ENCODE measurements at places on chromosomes 3 and 15.

DNA sequence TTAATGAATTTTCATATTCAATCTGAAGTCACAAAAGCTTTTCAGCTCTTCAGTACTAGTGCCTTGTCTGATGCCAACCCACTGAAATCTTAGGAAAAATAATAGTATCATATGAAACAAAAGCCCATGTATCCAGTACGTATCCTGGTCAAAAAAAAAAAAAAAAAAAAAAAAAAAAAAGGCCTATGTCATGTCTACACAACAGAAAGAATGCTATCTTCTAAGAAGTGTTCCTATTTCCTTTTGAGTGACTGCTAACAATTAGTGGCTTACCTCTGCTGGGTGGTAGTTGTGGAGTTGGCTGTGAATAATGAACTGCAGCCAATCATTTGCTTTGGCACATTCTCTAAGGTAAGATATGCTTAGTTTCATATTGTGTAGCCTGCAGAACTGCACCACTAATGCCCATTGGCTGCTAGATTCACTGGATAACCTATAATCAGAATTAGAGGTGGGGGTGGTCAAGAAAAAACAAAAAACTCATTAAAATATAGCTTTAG is 59.6 kb downstream of the EIF3J start:
- no peak for DNase-seq

GRCh38 chr3:56321383-56321782 is 146.9 kb downstream of the ERC2 start:
- no peak for DNase-seq

DNA sequence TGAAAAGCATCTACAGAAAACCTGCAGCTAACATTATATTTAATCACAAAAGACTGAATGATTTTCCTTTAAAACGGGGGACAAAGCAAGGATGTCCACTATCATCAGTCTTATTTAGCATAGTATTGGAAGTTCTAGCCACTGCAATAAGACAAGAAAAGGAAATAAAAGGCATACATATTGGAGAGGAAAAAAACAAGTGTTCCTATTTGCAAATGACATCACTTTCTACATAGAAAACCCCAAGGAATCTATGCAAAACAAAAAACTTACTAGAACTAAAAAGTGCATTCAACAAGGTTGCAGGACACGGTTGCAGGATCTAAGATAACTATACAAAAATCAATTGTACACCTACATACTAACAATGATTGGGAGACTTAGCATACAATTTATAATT is 101.6 kb upstream of the MEF2A start:
- no peak for DNase-seq

- DNase-seq: no peak
These were observed 1.5 kb downstream of the CEP63 start for GRCh38 chr3:134487406-134487805.

GRCh38 chr3:12352253-12352652 is 63.4 kb downstream of the PPARG start:
- no peak for DNase-seq

GRCh38 chr3:61807865-61808276 is 246.5 kb downstream of the PTPRG start:
- peak; percentile 50 for DNase-seq

GRCh38 chr3:36663666-36664291 is 100.6 kb downstream of the DCLK3 start:
- no peak for DNase-seq

- no peak for DNase-seq
These were observed 35.6 kb downstream of the SMAD3 start for GRCh38 chr15:67100801-67101581.

DNA sequence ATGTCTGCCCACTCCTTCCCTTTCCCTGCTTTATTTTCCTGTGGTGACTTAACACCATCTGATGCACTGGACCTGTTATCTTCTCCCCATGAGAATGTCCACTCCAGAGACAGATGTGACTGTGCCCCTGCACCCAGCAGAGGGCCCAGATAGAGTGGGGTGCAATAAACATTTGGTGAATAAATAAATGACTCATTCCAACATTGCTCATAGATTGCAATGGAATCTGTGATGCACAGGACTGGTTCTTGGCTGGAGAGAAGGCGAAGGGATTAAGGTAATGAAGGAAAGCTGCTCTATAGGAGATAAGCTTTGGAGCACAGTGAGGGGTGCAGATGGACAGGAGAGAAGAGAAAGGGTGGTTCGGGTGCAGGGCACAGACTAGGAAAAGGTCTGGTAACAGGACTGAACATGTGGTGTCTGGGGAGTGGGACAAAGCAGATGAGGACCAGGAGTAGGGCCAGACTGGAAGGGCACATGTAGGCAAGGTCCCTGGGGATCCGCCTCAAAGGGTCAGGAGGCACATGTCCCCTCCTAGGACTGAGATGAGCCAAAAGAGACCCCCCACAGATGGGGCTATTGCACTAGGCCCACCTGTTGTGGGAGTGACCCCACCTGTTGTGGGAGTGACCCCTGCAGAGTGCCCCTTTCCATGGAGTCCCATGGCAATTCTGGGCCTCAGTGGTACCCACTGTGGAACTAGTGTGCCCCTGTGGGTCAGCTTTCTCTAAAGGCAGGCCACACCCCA is 17.5 kb upstream of the POC1A start:
- DNase-seq: peak; percentile 19

GRCh38 chr3:156542101-156543042 is 12.5 kb downstream of the SSR3 start:
- no peak for DNase-seq

GRCh38 chr3:129616291-129616690 is 9.8 kb upstream of the PLXND1 start:
- DNase-seq: no peak

GRCh38 chr15:40338921-40339620 is 1.7 kb downstream of the CCDC9B start:
- DNase-seq: peak; percentile 97

All from fibroblast of skin of scalp (primary cell).